Activated CD8-positive, alpha-beta memory T cell treated with anti-CD3 and anti-CD28 coated beads for 1 hour (primary cell): ENCODE measurements at places on chromosomes 11 and 22.

DNA sequence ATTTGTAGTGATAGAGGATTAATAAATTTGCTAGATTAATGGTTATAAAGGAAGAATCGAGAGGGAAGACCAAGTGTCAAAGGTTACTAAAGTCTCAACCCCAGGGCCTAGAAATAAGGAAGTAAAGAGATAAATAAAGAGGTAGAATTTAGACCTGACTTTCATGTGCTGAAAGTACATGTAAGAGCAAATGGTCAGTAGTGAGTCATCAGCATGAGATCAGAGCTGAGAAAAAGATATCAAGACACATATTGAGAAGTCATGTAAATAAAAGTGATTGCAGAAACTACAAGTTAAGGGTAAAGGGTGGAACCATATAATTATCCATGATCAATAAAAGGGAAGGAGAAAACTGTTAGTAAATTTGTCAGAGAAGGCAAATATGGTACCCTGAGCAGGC lies 1.4 kb upstream of the OR8B8 start:
- DNase-seq: no peak

GRCh38 chr11:16160146-16160545 lies 196.2 kb downstream of the SOX6 start:
- no peak for DNase-seq

DNA sequence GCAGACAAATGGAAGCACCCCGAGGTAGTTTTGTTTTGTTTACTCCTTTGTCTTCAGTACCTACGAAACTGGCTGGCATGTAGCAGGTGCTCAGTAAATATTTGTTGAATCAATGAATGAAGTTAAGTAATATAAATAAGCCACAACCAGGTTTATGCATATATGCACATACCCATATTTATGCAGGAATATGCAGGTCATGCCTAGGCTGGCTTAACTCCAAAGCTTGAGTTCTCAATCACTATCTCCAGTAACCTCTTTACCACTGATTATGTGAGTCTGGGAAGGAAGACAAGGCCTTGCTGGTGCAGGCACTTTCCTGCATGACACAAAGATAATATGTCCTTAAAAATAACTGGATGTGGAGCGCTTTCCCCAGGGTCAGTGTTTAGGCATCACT lies 27.5 kb downstream of the ARL14EP start:
- no peak for DNase-seq

- no peak for DNase-seq
These were observed 299.7 kb downstream of the TBC1D22A start for GRCh38 chr22:47062126-47062525.

DNA sequence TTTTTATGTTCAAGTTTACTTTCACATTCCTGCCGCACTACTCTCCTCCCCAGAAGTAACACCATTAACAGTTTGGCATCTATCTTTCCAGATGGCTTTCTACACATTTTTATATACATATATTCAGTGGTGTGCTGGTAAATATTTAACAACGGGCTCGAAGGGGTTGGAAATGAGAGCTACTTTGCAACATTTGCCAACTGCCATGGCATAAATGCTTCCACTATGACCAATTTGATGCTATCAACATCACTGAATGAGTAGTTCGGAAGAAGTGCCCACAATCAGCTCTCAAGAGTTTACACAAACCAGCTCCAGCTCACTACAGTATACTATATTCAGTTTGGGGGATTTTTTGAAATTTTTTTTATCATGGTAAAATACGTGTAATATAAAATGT lies 55.2 kb downstream of the RELT start:
- no peak for DNase-seq

DNA sequence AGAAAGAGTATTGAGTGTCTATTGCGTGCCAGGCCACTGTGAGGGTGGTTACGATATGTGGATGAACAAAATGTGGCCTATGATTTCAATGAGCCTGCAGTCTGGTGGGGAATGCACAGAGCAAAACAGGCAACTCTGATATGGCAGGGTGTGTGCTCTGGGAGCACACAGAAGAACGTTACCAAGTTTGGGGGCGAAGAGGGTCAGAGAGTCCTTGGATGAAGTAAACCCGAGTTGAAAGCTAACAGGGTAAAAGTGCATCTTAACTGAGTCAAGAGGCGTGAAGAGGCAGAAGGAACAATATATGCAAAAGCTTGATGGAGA lies 258 bp downstream of the CFAP68 start:
- no peak for DNase-seq

DNA sequence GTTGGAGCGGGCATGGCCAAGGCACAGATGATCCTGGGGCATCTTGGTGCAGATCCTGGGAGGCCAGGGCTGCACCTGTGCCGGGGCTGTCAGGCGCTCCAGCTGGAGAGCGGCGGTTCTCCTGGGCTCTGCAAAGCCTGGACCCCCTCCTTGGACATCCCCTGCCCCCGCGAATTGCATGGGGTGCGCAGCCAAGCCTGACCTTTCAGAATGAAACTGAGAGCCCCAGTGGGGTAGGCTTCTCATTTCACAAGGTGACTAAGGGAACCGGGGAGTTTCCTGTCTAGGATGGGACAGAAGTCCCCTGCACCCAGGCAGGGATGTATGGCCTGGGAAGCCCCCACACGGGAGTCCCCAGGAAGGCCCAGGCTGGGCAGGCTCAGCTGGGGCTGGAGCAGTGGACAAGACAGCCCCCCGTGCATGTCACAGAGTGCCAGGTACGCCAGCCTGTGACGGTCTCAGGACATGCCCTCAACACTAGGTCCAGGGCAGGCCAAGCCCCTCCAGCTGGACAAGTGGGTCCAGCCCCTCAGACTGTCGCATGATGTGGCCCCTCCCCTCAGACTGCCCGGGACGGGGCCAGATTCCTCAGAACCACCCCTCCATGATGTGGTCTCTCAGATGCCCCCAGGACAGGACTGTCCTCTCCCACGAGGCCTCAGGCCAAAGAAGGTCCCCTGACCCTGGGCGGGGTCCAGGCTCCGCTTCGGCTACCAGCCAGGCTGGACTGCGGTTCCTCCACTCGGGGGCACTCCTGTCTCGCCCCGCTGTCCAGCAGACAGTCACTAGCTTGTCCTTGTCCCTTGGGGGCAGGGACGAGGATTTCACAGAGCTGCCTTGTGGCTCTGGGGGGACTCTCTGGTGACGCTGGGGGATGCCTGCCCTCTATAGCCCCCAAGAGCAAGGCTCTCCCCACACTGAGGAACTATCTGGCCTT lies 2.3 kb downstream of the LSP1 start:
- no peak for DNase-seq

DNA sequence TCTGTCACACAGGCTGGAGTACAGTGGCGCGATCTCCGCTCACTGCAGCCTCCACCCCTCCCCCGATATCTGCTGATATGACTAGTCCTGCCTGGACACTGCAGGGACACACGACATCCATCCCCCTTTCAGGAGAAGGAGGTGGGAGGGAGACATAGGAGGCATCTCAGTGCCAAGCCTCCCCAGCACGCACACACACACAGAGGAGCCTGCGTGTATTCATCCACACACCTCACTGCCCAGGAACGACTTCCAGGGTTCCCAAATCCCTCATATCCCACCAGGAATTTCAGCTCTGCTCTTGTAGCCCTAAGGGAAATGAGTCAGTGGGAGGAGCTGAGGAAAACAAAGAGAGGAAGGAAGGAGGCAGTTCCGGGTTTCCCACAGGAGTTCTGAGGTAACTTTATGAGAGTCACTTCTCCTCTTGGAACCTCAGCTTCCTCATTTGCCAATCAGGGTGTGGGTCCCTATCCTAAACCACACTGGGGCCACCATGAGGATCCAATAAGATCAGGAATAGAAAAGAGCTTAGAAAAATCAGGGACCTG lies 37.2 kb upstream of the ACER3 start:
- DNase-seq: no peak

- DNase-seq: no peak
These were observed 35.2 kb upstream of the TFIP11 start for GRCh38 chr22:26547426-26547825.

DNA sequence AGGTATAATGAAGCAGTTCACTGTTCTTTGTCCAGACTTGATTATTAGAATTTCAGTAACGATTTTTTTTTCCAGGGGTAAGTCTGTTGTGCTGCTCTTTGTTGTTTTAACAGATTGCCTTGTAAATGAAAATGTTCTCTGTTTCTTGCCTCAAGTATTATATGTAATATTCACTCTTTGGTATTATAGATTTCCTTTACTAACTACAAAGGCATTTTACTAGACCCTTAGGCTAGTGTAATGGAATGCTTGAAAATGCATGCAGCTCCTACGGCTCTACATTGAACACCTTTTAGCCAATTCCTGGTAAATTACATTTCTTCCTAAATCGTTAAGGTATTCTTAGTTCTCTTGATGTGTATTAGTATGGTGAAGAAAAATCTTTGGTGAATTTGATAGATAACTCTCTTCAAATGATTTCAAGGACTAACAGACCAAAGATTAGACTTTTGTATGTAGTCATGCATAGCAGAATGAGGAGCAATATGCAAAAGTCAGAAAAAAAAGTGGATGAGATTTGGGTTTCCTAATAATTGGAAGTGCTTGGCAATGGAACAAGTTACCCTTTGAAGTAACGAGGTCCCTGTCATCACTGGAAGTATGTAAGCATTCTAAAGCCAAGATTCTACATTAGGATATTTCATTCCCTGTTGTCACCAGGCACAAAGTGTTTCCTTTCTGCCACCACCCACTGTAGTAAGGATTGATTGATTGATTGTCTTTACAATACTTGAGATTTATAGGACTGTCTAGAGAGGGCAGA lies 113.1 kb downstream of the DBX1 start:
- no peak for DNase-seq

- DNase-seq: no peak
These were observed 20.0 kb downstream of the MMP13 start for GRCh38 chr11:102935514-102935913.

GRCh38 chr22:17871726-17872458 lies 97.6 kb upstream of the BID start:
- no peak for DNase-seq

DNA sequence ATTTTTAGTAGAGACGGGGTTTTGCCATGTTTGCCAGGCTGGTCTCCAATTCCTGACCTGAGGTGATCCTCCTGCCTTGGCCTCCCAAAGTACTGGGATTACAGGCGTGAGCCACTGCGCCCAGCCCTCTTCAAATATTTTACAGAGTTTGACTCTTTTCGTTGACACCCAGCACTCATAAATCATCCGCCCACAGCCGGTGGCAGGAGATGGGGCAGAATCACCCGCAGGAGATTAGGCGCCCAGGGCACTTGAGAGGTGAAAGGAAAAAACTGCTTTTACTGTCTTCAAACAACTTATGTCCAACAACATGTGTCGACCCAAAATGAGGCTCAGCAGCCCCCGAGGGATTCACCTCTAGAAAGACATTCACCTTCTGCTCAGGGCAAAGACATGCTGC lies 56.9 kb downstream of the OSBP2 start:
- DNase-seq: no peak

DNA sequence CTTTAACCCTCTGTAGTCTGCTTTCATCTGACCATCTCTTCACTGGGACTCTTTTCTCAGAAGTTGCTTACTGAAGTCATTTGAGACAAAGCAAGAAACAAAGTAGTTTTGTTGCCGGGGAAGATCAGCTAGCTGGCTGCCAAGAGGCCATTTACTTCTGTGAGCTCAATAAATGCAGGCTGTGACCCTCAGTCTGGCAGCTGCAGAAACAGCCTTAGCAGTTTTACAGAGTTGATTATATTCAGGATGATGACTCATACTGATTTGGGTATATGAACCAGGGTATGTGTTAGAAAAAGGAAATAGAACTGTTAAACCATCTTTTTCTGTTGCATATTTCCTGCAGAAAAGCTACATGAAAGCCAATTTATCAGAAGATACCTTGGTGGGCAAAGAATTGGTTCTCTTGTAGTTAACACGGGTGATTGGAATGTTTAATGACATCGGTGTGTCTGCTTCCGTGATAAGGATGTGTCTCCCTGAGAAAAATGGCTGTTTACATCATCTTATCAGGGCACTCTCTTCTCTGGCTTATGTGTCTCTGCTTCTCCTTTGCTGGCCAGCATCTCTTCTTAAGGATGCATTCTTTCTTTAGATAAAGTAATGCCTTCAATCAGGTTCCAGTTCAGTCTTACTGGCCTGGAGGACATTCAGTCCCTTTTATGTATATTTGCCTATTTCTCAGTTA lies 18.5 kb downstream of the FIBIN start:
- no peak for DNase-seq

- no peak for DNase-seq
These were observed 21.1 kb upstream of the UPK3A start for GRCh38 chr22:45263463-45264269.

DNA sequence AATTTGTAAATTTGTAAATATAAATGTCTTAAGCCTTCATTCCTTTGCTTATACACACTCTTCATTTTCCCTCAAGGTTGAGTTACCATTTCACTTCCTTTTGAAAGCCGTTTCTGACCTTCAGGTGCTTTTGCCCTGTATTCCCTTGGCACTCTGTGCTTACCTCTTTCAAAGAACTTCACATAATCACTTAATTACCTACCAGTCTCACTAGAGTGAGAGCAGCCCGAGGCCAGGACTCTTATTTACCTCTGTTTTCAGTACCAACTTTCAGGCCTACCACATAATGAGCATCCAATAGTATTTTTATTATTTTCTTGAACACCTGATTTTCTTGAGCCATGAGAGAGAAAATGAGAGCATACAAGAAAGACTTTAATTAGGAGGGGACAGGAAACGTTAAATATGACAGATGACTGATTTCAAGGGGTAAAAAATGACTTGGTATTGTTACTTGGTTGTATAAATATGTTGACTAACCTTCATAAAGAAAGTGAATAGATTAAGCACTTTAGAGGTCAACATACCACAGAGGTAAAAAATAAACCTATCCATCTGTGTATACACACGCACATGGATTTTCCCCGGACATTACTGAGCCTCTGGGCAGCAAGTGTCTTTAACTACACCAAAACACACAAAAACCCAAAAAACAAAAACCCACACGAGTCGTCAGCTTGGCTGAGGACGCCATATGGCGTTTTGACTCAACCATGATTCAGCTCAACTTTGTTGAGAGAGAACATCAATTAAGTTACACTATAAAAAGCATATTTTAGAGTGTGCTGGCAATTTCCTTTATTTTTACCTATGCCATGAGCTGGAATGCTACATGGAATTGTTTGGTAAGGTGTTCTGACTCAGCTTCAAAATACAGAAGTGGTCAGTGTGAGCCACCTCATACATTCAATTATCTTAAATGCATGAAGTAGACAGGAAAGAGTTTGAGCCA lies 7.6 kb downstream of the ATXN10 start:
- no peak for DNase-seq

DNA sequence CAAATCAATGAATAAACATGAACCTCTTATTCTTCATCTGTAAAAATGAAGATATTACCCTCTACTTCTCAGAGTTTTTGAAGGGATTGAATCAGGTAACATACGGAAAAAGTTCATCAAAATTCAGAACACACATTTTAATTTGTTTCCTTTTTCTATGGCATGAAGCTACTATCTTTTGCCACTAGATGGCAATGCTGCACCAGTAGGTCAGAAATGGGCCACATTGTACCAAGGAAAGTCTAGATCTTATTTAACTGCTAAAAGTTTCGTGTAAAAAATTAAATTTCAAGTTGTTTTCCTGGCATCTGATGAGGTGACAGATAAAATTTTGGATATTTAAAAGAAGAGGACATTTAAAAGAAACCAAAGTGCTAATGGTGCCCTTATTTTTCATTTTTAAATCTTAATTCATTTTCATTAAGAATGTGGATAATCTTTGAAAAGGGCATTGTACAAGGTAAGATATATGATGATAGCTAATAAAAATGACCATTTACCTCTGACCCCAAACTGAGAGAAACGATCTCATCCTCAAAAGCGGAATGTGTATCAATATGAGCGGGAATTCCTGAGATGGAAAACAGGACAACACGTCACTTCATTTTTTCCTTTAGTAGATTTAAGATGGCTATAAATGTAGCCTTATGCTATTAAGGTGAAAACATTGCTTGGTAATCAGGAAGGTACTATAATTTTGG lies 16.1 kb downstream of the ALKBH8 start:
- DNase-seq: no peak
